Chondrocyte (in vitro differentiated cells): ENCODE measurements at places on chromosomes 16 and 17. TPM values are rescaled to one million over a fixed set of nuclear protein-coding genes. Genes with fewer than 3 reads are reported as not detected.

PRSS33 gene
- total RNA-seq: not detected in 3 replicates

GGA2 gene
- 37.2 to 43.0 TPM (median 40.4 TPM) in 3 replicates for total RNA-seq

DNA sequence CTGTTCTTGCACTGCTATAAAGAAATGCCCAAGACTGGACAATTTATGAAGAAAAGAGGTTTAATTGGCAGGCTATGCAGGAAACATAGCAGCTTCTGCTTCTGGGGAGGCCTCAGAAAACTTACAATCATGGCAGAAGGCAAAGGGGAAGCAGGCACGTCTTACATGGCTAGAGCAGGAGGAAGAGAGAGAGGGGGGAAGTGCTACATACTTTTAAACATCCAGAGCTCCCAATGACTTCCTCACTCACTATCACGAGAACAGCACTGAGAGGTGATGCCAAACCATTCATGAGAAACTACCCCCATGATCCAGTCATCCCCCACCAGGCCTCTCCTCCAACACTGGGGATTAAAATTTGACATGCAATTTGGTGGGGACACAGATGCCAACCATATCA lies 13.3 kb downstream of the WFIKKN2 start:
- H3K4me3 ChIP-seq: no peak overlapping the region
- H3K27ac ChIP-seq: no peak overlapping the region
- H3K27me3 ChIP-seq: no peaks in the 10 kb centered on the region
- H3K36me3 ChIP-seq: no peaks in the 10 kb centered on the region
- no peak for DNase-seq

GRCh38 chr16:31472709-31473203 lies 804 bp downstream of the TGFB1I1 start:
- peak overlapping the region; percentile 94 for H3K27ac ChIP-seq
- no peaks in the 10 kb centered on the region for H3K27me3 ChIP-seq
- H3K4me1 ChIP-seq: peaks cover 50% of the 10 kb centered on the region
- H3K36me3 ChIP-seq: peaks cover 30% of the 10 kb centered on the region

DNA sequence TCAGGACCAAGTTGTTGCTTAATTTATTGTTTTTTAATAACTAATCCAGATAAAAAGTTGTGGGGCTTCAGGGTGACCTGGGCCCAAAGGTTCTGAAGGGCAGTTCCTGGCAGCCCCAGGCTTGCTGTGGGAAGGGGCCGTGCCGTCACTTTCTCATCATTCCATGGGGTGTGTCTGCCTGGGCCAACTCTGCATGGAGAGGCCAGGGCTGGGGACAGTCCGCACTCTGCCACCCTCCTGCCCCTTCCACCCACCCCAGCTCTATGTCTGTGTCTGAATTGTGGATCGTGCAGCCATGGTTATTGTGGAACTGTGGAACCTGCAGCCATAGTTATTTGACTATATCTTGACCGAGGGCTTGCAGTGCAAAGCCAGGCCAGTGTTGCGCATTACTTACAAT lies 4.0 kb downstream of the LIMD2 start:
- no peaks in the 10 kb centered on the region for H3K27me3 ChIP-seq
- no peak overlapping the region for H3K27ac ChIP-seq
- H3K4me3 ChIP-seq: no peak overlapping the region
- no peak for DNase-seq

- H3K4me3 ChIP-seq: no peak overlapping the region
- H3K4me1 ChIP-seq: peaks cover 3% of the 10 kb centered on the region
- peaks cover 3% of the 10 kb centered on the region for H3K27me3 ChIP-seq
- DNase-seq: no peak
These were observed 120.6 kb upstream of the FOXF1 start for GRCh38 chr16:86389566-86390328.

- H3K4me3 ChIP-seq: no peak overlapping the region
- H3K27me3 ChIP-seq: no peaks in the 10 kb centered on the region
- no peak overlapping the region for H3K27ac ChIP-seq
- DNase-seq: no peak
- H3K4me1 ChIP-seq: no peaks in the 10 kb centered on the region
These were observed 40.7 kb upstream of the MAP3K14 start for GRCh38 chr17:45357364-45357997.

- no peak for DNase-seq
- no peak overlapping the region for H3K27ac ChIP-seq
- H3K27me3 ChIP-seq: peaks cover 4% of the 10 kb centered on the region
- H3K4me1 ChIP-seq: peaks cover 11% of the 10 kb centered on the region
- no peak overlapping the region for H3K4me3 ChIP-seq
- no peaks in the 10 kb centered on the region for H3K36me3 ChIP-seq
These were observed 11.6 kb upstream of the CBX4 start for GRCh38 chr17:79850571-79851460.

DNA sequence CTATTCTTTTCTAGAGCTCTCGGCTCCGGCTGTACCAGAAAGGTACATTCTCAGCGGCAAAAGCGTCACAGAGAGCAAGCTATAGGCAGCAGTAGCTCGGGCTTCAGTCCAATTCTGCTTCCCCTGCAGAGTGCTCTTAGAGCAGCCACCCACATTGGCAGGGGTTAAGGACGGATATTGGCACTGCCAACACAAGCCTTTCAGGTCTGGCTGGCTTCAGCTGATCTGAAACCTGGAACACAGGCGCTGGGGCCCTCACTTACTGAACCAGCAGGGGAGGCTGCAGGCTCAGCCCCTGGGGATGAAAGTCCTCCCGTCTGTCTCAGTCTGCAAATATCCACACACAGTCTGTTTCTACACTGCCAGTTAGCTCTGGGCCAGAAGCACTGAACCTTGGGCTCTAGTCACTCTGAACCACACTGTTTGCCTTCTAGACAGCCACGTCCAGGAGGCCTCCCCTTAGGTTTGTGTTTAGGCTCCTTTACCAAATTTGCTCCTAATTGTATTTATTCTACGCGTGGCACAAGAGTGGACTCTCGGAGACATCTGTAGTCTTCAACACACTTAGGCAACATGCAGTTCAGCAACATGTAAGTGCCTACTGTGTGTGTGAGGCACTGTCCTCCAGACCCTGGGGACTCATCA lies 40.1 kb downstream of the HIC1 start:
- H3K27me3 ChIP-seq: no peaks in the 10 kb centered on the region
- no peak overlapping the region for H3K4me3 ChIP-seq
- peak; percentile 64 for DNase-seq

GRCh38 chr17:77439189-77440018 lies 298.6 kb downstream of the SEC14L1 start:
- H3K4me1 ChIP-seq: peaks cover 72% of the 10 kb centered on the region
- DNase-seq: no peak
- no peak overlapping the region for H3K4me3 ChIP-seq

DNA sequence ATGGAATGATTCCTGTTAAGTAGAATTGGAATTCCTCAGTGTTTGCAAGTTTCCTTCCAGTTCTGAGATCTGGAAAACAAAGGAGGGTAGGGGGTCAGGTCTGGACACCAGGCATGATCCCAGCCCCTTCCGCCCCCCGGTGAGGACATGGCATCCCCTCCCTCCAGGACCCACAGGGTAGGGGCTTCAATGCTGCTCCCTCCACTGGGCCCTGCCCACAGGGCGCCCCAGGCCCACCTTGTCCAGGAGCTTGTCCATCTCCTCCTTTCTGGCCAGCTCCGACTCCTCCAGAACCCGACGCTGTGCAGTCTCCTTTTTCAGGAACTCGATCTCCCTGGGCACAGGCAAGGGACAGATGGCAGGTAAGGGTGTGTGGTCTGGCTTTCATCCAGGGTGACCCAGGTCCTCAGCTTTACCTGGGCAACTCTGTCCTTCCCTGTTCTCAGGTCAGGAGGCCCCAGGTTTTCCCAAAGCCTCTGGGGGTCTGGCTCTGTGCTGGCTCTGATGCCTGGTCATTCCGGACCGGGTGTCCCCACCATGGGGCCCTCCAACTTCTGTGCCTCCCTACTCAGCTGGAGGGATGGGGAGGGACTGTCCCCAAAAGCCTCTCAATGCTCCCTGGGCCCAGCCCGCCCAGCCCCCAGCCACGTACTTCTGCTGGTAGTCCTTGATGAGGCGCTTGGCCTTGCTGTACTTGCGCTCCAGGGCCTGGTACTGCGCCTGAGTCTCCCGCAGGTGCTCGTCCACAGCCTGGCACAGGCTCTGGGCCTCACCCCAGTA lies 5.5 kb upstream of the SAMD14 start:
- no peaks in the 10 kb centered on the region for H3K27me3 ChIP-seq
- peak overlapping the region; percentile 57 for H3K27ac ChIP-seq
- peaks cover 41% of the 10 kb centered on the region for H3K36me3 ChIP-seq
- no peak for DNase-seq

DNA sequence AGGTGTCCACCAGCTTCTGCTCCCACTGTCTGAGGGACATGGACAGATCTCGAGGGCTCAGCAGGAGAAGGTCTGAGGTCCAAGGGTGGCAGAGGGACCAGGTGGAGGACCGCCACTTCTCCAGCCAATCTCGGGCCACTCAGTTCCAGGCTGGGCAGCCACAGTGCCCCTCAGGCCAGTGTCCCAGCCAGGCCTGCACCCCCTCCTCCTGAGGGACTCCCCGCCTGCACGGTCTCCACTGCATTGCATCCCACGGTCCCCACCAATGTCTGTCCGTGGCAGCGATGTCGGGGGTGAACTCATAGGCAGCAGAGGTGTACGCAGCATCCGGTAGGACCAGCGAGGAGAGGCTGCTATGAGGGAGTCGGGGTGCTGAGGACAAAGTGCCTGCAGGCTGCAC lies 64.2 kb upstream of the DOC2B start:
- H3K4me1 ChIP-seq: no peaks in the 10 kb centered on the region
- H3K27me3 ChIP-seq: peaks cover 15% of the 10 kb centered on the region
- H3K36me3 ChIP-seq: peaks cover 4% of the 10 kb centered on the region
- H3K4me3 ChIP-seq: no peak overlapping the region
- peak; percentile 81 for DNase-seq
- H3K27ac ChIP-seq: no peak overlapping the region

- peak overlapping the region; percentile 85 for H3K27ac ChIP-seq
- no peak for DNase-seq
- peaks cover 10% of the 10 kb centered on the region for H3K36me3 ChIP-seq
- H3K4me3 ChIP-seq: peak overlapping the region; percentile 96
- H3K27me3 ChIP-seq: no peaks in the 10 kb centered on the region
- H3K4me1 ChIP-seq: peaks cover 14% of the 10 kb centered on the region
These were observed 740 bp downstream of the NFATC2IP start for GRCh38 chr16:28951410-28951943.

DNA sequence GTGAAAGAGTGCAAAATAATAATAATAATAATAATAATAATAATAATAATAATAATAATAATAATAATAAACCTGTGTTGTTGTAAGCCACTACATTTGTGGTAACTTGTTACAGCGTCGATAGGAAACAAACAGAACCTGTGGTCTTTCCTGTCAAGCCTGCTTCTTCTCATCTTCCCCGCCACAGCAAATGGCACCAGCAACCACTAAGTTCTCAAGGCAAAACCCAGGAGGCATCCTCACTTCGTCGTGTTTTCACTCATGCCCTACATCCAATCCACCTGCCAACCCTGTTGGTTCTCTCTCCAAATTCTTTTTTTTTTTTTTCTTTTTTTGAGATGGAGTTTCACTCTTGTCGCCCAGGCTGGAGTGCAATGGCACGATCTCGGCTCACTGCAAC lies 34.2 kb downstream of the ITGAE start:
- DNase-seq: peak; percentile 9
- no peaks in the 10 kb centered on the region for H3K27me3 ChIP-seq
- no peaks in the 10 kb centered on the region for H3K4me1 ChIP-seq
- no peak overlapping the region for H3K4me3 ChIP-seq
- peaks cover 3% of the 10 kb centered on the region for H3K36me3 ChIP-seq
- no peak overlapping the region for H3K27ac ChIP-seq

DNA sequence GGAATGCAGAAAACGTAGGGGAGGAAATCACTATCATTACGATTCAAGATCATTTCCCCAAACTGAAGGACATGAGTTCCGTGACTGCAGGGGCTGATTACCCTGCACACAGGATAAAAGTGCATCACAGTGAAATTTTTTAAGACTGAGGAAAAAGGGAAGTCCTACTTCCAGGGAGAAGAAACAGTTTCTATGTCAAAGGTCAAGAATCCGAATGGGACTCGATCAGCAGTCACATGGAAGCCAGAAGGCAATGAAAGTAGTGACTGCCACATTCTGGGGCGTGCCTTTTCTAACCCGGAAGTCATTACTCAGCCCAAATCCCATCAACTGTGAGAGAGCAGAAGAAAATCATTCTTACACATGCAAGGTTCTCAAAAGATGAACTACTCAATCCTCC lies 12.1 kb downstream of the ZZEF1 start:
- H3K4me3 ChIP-seq: no peak overlapping the region
- H3K27me3 ChIP-seq: no peaks in the 10 kb centered on the region
- H3K27ac ChIP-seq: peak overlapping the region; percentile 65
- no peak for DNase-seq
- H3K36me3 ChIP-seq: no peaks in the 10 kb centered on the region

DNA sequence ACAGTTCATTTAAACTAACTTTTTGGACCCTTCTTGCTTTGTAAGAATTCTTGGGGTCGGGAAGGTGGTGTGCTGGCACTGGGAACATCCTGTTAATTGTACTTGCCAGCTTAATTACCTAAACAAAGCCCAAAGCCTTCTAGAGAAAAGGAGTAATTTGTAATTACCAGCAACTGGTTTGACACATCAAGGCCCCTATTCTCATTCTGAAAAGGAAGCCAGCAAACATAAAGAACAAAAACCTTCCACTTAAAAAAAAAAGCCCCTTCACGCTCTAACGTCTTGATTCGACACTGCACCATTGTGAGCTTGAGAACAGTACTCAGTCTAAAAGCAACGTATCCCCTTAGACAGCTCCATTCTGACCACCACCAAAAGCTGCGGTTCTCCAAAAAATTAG lies 74.7 kb upstream of the RPH3AL start:
- no peak overlapping the region for H3K27ac ChIP-seq
- no peak for DNase-seq
- H3K4me3 ChIP-seq: no peak overlapping the region
- no peaks in the 10 kb centered on the region for H3K27me3 ChIP-seq
- H3K36me3 ChIP-seq: no peaks in the 10 kb centered on the region
- H3K4me1 ChIP-seq: no peaks in the 10 kb centered on the region

DNA sequence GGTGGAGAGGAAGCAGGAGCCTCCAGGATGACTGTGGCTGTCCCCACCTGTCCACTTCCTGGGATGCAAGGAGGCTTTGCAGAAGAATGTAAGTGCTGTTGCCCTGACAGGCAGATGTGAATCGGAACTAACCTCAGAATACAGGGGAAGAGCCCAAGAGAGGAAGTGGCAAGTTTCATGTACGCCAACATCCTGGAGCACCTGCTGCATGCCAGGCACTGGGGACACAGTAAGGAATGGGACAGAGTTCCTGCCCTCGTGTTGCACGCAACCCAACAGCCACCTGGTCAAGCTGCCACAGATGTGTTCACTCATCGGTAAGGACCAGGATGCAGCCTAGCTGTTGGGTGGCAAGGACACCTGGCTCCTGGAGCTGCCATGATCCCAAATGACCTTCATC lies 98.6 kb upstream of the RPL38 start:
- no peaks in the 10 kb centered on the region for H3K36me3 ChIP-seq
- peak; percentile 62 for DNase-seq
- H3K4me3 ChIP-seq: no peak overlapping the region
- no peak overlapping the region for H3K27ac ChIP-seq
- no peaks in the 10 kb centered on the region for H3K4me1 ChIP-seq
- H3K27me3 ChIP-seq: peaks cover 61% of the 10 kb centered on the region

DNA sequence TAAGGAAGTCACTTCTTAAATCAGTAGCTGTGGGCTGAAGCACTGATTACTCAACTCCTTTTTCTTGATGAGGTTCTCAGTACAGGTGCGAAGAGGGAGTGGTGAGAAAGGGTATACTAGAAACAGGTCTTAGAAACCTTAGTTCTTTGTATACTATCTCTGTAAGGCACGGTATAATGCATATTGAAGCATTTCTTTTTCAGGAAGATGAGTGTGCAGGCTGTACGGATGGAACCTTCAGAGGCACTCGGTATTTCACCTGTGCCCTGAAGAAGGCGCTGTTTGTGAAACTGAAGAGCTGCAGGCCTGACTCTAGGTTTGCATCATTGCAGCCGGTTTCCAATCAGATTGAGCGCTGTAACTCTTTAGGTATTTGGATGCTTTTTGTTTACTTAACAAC lies 39.2 kb downstream of the CYLD start:
- no peaks in the 10 kb centered on the region for H3K4me1 ChIP-seq
- H3K27ac ChIP-seq: no peak overlapping the region
- DNase-seq: no peak
- peaks cover 22% of the 10 kb centered on the region for H3K36me3 ChIP-seq
